ENCODE measurements at places on chromosomes 2 and 18.

DNA sequence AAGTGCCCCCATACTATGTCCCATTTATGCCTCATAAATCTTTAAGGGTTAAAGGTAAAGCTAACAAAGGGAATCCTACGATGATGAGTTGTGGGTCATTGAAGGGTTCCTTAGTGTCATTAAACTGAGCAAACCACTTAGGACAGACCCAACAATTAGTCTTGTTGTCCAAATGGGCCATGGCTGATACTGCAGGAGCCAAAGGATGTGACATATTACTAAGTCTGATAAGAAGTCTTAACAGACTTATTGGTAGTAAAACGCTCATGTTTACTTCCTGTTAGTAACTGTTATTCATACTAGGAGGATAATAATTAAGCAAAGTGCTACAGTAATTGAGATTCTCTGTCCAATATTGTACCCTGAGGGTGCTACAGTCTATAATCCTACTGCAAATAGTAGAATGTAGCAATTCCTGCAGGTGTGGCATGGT is 96.8 kb downstream of the PTPN4 start:
- no peak for DNase-seq

DNA sequence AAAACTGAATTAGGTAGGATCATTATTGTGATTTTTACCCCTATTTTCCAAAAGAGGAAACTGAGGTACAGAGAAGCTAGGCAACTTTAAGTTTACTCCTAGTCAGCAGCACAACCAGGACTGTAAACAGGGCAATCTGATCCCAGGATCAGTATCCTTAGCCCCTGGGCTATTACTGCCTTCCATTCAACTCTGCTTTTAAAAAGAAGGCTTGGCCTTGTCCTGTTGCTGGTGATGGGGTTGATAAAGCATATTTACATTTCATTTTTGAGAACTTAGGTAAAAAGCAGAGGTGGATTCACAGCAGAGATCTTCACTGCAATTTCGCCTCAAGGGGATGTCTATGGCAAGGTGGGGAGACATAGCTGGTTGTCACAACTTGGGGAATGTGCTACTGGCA is 148.5 kb downstream of the GALNT14 start:
- DNase-seq = no peak

DNA sequence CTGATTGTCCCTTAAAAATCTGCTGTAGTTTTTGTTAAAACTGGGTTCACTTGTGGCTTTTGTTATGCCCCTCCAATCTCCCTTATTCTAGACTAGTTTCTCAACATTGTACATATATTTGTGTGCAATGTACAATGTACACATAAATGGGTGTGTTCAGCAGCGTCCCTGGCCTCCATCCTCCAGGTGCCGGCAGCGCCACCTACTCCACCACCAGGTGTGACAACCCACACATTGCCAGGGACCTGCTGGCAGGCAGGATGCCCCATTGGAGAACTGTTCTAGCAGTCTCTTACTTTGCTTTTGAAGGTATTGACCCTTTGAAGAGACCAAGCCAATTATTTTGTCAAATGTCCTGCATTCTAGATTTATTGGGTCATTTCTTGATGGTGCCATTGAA is 75.4 kb downstream of the SH3RF3 start:
- no peak for DNase-seq

DNA sequence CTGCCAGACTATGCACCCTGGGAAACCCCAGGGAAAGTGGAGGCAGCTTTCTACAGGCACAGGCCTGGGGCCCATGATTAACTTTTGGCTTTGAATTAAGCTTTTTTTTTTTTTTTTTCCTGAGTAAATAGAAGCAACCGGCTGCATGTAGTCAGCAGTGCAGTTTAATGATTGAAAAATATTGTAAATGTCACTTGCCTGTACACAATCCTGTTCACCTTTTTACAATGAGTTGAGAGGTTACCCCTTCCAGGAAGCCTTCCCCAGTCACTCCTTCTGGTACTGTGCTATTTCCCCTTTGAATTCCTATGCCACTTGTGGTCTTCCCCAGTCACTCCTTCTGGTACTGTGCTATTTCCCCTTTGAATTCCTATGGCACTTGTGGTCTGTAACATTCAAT is 475.6 kb downstream of the TDRD15 start:
- no peak for DNase-seq

- no peak for DNase-seq
Measured at GRCh38 chr2:224325941-224326340, 76.0 kb downstream of the FAM124B start.

- no peak for DNase-seq
Measured at GRCh38 chr2:173869244-173870229, 95.6 kb downstream of the SP3 start.

DNA sequence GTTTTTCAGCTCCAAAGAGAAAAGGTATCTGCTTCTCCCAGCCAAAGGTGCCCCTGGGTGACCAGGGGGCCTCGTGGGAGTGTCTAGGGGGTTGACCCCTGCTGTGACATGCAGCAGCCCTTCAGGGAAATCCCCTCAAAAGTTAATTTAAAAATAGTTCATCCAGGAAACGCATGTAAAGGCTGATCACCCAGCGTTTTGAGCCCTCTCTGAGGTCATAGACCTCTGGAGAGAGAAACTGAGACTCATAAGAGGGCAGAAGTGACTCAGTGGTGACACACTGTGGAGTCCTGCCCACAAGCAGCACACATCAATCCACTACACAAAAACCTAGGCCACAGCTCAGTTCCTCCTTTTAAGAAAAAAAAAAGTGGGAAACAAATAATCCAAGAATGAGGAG is 11.9 kb downstream of the GAL3ST2 start:
- DNase-seq = no peak

DNA sequence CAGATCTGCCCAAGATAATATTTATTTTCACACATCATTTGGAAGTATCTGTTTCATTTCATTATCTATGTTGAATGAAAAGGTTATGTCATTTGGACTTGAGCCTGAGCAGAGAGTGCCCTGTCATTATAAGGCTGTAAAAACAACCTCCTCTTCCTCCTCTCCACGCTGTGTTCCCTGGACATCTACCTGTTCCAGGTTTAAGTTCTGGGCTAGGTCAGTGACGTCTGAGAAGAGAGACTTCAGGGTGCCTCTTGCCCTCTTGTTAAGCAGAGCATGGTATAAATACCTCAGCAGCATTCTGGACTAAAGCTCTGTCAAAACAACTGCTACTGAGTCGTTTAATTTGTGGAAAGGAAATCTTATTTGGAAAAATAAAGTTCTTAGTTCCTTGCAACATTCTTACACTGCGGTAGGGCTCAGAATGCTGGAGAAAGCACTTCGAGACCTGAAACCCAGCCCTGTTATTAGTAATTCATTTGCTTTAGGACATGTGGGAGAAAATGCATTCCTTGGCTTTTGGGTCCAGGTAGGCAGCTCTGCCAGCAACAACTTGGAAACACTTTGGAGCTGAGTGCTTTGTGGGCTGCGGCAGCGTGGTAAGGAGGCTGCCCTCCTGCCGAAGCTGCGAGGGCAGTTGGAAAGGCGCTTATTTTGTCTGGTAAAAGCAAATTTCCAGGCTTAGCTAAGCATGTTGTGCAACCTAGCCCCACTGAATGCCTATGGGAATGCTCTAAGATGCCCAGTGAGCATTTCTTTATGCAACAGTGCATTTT is 91.8 kb upstream of the NEDD4L start:
- no peak for DNase-seq

DNA sequence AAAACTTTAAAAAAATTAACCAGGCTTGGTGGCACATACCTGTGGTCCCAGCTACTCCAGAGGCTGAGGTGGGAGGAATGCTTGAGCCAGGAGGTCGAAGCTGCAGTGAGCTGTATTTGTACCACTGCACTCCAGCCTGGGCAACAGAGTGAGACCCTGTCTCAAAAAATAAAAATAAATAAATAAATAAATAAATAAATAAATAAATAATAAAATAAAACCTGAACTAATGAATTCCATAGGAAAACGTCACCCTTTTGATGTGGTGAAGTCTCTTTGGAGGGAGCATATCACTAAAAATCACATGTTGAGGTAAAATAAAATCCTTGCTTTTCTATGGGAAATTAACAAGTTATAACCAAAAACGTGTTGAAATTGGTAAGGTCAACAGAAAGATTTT is 29.6 kb upstream of the ITGAV start:
- DNase-seq = no peak

DNA sequence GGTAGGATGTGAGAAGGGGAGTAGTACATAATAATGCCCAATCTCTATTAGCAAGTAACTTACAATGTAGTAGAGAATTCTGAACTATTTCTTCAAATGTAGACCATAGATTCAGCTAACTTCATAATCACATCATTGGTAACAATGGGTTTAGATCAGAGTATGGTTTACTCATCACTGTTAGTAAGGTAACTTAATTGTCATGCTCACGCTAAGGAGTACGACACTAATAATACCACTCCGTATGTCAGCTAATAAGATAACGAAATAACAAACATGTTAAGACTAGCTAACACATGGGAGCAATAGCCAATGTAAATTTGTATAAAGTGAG is 56.4 kb upstream of the CCDC141 start:
- DNase-seq = no peak

- no peak for DNase-seq
Measured at GRCh38 chr2:80529466-80530165, 225.1 kb upstream of the LRRTM1 start.

- no peak for DNase-seq
Measured at GRCh38 chr2:124514236-124514635, 489.1 kb downstream of the CNTNAP5 start.

DNA sequence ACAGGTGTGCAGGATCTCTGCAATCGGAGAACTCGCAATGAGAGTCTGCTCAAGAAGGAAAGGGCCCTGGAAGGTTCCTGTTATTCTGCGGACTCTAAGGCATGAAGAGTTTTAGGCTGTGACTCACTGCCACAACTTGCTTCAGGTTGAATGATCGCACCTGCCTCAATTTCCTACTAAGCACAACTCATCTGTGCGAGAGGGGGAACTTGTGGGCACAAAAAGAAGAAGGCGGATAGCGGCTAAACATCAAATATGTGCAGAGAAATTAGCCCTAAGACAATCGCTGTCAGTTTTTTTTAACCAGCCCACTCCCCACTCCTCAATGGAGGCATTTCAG is 14.0 kb upstream of the CREG2 start:
- no peak for DNase-seq

DNA sequence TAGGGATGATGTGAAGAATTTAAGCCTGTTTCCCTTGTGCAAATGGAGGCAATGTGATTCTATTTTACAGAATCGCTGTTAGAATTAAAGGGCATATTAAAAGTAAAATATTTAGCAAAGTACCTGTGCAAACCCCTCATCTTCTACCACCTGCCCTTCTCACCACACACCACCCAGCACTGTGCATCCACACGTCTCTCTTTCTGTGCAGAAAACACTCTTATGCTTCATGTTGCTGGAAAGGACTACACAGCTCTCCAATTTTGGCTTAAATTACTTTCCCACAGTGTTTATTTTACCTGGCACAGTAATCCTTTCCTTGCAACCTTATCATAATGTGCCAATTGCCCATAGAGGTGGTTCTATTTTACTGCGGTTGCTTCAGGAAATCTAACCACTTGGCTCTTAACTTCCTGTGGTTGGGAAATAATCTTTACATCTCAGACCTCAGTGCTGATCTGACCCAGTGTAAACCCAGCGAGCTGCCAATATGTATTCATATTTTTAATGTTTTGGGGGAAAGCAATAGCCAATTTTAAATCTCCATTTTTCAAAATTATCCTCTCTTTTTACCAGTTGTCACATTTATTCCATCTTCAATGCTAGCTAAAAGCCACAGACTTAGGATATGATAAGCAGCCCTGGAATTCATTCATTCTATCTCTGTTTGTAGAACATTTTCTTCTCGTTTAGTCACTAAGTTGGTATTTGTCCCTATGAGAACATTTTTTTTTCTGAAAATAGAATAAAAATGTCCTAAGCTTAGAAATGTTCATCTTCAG is 250.9 kb downstream of the DSEL start:
- DNase-seq = no peak

Data from keratinocyte (primary cell).